ENCODE measurements at places on chromosomes 16 and 17.

- DNase-seq, result no peak
These were observed 8.2 kb upstream of the C16orf74 start for GRCh38 chr16:85759136-85759535.

- no peak for DNase-seq
These were observed 200.4 kb upstream of the N4BP1 start for GRCh38 chr16:48810436-48810802.

- no peak for DNase-seq
These were observed 151.4 kb downstream of the BANP start for GRCh38 chr16:88102597-88102996.

GRCh38 chr16:67543036-67543435 is 14.4 kb downstream of the RIPOR1 start:
- no peak for DNase-seq

DNA sequence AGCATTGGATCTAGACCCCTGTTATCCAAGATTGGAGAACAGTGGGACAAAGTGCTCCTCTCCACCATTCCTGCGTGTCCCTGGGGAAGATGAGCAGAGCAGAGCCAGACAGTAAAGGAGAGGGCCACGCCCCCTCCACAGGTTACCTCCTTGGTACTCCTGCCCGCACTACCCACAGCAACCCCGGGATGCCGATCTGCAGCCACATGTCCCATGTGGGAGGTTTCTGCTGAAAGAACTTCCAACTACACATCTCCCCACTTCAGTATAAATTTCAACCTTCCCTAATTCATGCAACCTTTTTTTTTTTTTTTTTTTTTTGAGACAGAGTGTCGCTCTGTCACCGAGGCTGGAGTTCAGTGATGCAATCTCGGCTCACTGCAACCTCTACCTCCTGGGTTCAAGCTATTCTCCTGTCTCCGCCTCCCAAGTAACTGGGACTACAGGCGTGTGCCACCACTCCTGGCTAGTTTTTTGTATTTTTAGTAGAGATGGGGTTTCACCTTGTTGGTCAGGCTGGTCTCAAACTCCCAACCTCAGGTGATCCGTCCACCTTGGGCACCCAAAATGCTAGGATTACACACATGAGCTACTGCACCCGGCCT is 2.3 kb downstream of the RAB37 start:
- no peak for DNase-seq

GRCh38 chr16:90018652-90019542 is at the start of gene DBNDD1:
TSS of gene DBNDD1 (minus strand) at chr16:90019456. CDS start at chr16:90019341, 115 bp downstream.
- no peak for DNase-seq

DNA sequence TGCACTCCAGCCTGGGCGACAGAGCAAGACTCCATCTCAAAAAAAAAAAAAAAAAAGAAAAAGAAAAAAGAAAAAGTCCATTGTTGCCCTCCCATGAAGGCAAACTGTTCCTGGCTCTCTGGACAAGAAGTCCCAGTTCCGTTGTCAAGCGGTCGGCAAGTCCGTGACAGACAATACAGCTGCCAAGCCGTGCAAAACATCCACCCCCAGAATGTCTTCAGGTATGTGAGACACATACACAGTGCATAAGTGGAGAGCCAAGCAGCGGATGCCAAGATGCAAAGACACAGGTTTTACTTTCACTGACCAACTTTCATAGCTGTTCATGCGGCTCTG is 33.6 kb upstream of the APPBP2 start:
- DNase-seq, result no peak

- no peak for DNase-seq
These were observed 20.7 kb downstream of the LGALS9 start for GRCh38 chr17:27651411-27652345.

DNA sequence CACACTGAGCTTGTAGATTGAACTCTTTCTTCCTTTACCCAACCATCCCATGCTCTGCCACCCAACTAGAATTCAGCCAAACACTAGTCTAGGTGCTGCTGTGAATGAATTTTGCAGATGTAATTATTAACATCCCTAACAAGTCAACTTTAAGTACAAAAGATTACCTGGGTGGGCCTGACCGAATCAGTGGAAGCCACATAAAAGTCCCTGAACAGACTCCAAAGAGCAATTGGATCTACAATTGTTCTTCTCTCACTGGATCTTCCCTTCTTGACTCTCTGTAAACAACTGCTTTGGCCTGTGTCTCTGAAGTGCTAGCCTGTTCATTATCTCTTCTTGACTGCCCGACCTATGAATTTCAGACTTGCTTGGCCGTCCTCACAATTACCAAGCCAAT is 67.9 kb downstream of the PMP22 start:
- DNase-seq, result no peak

DNA sequence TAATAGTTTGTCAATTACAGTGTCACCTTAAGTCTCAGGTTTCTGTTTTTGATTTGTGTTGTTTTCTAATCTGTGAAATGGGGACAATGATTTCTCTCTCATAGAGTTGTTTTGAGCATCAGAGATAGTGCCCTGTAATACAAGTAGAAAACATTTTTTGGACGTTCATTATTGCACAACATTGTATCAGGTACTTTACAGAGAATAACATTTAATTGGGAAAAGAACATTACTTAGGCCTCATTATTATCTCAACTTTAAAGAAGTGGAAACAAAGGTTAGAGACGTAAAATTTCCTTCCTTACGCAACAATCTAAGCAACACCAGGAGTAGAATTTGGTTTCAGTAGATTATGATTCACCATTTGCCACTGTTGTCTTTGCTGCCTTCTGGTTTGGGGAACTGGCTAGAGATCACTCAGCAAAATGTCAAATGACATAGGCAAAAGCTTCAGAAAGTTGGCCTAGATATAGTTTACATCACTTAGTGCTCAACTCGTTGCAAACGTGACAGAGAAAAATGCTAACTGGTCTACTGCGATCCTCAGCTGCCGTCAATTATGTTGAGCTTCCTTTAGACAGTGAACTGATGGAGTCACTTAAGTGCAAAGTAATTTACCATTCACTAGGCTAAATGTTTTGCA is 1026.8 kb downstream of the CDH11 start:
- no peak for DNase-seq

Measured in cortex of kidney (tissue), 1 donor.